ENCODE measurements at places on chromosomes 1 and 21.

- DNase-seq = no peak
These were observed 886.2 kb downstream of the LTN1 start for GRCh38 chr21:28106370-28106890.

DNA sequence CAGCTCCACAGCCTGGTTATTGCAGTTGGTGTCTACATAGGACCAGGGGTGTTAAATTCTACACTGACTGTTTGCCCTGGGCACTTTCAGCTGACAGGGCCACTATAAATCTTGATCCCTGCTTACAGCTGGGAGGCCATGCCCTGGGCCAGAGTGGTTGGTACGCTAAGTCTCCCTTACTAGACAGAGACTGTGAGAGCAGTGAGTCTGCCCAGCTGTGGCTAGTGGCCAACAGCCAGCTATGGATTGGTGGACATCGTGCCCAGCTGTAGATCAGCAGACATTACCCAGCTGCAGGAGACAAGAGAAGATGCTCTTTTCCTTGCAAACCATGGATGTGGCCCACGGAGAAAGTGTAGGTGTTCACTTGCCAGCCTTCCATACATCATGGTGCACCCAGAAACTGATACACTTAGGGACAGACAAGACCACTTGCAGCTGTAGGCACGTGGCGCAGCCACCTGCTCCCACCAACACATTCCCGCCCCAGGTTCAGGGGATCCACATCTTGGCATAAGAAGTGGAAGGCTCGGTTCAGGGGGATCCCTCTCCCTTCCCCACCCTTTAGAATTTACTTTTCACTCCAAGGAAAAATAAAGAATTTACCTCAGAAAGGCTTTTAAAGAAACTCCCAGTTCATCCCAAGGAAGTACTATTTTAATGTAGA, 16.4 kb upstream of the PAX7 start:
- no peak for DNase-seq

DNA sequence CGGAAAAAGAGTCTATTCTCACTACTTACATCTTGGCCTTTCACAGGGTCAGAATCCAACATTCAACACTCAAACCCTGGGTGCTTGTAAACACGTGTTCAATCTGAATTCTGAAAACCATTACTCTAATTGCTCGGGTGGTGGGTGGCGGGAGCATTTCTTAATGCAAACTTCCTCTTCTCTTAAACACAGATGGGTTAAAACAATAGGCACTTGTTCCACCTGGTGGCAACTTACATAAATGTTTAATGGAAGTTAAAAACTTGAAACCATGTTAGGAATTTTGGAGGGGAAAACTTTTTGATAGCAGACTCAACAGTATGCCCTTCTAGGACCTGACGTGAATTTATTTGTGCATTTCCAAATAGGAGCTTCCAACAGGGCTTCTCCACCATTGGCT, 23.4 kb upstream of the TDRD10 start:
- DNase-seq = no peak

- DNase-seq = no peak
These were observed 5.9 kb downstream of the MX1 start for GRCh38 chr21:41431788-41432548.

DNA sequence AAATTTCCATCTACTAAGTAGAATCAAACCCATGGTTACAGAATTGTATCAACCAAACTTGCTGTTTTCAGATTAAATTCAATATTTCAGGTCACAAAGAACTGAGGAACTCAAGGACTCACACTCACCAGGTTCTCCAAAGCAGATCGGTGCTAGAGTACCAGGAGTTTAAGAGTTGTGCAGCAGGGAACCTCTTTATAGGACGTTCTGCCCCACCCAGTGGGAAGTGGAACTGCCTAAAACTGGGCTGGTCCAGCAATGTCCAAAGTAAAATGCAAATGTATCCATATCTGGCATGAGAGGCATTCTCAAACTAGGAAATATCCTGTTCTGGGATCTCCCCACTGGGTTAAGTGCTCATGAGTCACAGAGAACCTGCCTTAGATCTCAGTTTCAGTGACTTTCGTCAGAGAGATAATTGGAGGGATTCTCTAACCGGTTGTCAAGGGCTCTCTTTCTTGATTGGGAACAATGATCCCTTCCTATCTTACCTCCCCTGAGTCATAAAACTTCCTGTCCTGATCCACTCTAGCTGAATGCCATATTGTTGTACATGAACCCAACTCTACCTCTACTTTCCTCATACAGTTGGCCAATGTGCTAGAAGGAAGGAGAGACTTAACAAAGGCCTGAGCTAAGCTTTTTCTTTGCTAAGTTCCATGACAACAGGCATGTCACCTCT, at the start of gene SPRR2D:
SPRR2D (minus strand) TSS at position 171 of the 682 bp plus-strand sequence. CDS start 774 bp downstream, outside the sequence.
- DNase-seq = no peak

DNA sequence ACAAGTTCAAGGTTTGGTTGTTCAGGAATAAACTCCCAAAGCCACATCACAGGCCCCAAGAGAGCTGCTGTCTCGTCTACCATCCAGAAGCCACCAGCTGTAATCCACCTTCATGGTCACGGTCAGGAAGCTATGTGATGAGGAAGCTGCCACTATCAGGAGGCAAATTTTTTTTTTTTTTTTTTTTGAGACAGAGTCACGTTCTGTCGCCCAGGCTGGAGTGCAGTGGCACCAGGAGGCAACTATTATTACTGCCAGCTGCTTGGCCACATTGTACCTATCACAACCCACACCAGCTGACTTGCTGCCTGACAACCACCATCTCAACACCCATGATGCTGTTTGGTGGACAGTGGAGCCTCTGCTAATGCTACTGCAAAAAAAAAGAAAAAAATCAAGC, 124.1 kb downstream of the OMA1 start:
- DNase-seq = no peak

DNA sequence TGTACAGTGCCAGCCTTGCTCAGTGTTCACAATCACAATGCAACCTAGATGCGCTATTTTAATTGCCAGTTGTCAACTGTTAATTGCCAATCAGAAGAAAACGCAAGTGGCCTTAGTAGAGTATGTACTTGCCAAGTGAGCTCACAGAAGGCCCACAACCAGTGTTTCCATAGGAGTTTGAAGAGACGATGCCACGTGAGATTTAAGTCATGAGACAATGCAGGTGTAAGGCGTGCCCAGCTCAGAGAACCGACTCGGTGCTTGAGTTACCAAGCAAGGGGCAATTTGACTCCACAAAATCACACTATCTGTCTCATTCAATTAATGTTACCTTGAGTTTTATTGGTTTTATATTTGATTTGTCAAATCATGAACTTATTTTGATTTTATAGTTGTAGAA, 65.6 kb downstream of the TEX35 start:
- no peak for DNase-seq

DNA sequence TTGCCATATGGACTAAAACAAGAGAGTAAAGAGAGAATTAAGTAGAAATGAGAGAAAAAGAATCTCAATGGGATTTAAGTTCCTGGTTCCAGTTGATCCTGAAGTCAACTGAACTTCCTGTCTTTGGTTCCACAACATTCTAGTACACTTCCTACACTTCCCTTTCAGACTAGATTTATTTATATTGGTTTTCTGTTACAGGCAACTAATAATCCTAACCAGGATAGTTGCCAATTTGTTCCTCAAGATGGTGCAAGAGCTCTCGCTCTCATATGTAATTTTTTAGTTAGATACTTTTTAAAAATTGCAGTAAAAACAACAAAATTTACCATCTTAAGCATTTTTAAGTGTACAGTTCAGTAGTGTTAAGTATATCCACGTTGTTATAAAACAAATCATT, 28.8 kb upstream of the TRIM45 start:
- DNase-seq = no peak
